Naive thymus-derived CD4-positive, alpha-beta T cell (primary cell): ENCODE measurements at places on chromosomes 5 and 9. TPM values are rescaled to one million over a fixed set of nuclear protein-coding genes. Genes with fewer than 3 reads are reported as not detected.

DNA sequence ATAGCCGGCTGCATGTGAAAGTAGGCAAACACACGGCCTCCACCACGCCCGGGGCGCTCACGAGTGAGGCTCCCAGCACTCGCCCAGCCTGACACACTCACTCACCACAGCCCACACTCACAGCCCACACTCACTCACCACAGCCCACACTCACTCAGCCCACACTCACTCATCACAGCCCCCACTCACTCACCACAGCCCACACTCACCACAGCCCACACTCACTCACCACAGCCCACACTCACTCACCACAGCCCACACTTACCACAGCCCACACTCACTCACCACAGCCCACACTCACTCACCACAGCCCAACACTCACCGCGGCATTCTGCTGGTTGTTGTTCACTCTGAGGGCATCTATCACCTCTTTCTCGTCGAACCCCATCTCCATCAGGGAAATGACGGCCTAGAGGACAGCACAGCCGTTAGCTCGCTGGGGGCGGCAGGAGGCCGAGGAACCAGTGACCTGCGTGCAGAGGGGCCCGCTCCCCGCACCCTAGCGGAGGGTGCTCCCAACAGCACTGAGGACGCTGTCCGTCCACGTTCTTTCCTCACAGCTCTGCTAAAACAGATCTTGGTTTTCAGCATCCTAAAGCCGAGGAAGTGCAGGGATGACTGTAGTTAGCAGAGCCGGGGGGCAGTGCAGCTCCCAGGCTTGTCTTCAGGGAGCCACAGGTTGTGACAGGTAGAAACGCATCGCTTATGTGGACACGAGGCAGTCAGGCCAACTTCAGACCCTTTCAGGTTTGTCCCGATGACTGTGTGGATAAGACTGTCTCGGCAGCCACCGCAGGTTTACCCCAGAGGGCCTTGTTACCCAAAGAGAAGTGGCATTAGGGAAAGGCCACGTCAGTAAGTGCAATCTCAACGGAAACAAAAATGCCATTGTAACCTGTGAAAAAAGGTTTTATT, 21.6 kb downstream of the UBAC1 start:
- no peak overlapping the region for H3K4me3 ChIP-seq
- no peaks in the 10 kb centered on the region for H3K4me1 ChIP-seq
- peaks cover 16% of the 10 kb centered on the region for H3K36me3 ChIP-seq
- peak; percentile 59 for DNase-seq
- H3K27me3 ChIP-seq, result no peaks in the 10 kb centered on the region

DNA sequence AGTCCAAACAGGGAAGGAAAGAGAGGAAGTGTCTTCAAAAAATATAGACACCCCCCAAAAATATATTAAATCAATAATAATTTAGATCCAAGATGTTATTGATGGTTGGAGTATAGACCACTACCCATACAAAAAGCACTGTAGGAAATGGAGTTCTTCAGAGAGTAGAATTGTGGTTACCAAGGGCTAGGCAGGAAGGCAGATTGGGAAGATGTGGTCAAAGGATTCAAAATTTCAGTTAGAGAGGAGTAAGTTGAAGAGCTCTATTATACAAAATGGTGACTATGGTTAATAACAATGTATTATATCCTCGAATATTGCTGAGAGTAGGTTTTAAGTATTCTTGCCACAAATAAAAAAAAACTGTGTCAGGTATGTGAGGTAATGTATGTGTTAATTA, 149.4 kb downstream of the CWC27 start:
- no peaks in the 10 kb centered on the region for H3K27me3 ChIP-seq
- H3K4me1 ChIP-seq, result no peaks in the 10 kb centered on the region
- H3K36me3 ChIP-seq, result peaks cover 4% of the 10 kb centered on the region
- no peak for DNase-seq
- H3K27ac ChIP-seq, result no peak overlapping the region
- H3K4me3 ChIP-seq, result no peak overlapping the region

GRCh38 chr5:58764199-58764598, 181.3 kb downstream of the RAB3C start:
- H3K27me3 ChIP-seq, result no peaks in the 10 kb centered on the region
- no peak overlapping the region for H3K27ac ChIP-seq
- DNase-seq, result no peak
- no peak overlapping the region for H3K4me3 ChIP-seq
- peaks cover 10% of the 10 kb centered on the region for H3K4me1 ChIP-seq

GRCh38 chr9:112861638-112862555, 28.8 kb downstream of the SLC46A2 start:
- no peaks in the 10 kb centered on the region for H3K4me1 ChIP-seq
- DNase-seq, result no peak
- H3K36me3 ChIP-seq, result no peaks in the 10 kb centered on the region
- H3K27me3 ChIP-seq, result no peaks in the 10 kb centered on the region
- H3K4me3 ChIP-seq, result no peak overlapping the region

GRCh38 chr9:70477907-70478480, 63.5 kb upstream of the KLF9 start:
- DNase-seq, result no peak
- no peaks in the 10 kb centered on the region for H3K4me1 ChIP-seq
- H3K27me3 ChIP-seq, result no peaks in the 10 kb centered on the region
- H3K27ac ChIP-seq, result no peak overlapping the region
- no peaks in the 10 kb centered on the region for H3K36me3 ChIP-seq

DNA sequence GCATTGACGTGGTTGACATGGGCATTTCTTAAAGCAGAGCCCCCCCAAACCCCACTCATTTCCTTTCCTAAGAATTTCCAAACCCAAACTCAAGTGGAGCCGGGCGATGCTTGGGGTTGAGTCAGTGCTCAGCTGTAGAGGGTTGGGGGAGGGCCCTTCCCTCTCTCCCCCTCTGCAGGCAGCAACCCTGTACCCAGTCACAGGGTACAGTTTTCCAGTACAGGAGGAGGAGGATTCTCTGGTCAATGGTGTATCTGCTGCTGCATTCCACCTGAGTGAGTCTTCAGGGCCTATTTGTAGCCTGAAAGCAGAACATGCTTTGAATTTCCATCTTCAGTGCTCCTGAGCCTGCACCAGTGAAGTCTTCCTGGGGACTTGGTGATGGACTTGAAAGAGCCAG, 55.8 kb downstream of the ENTREP1 start:
- no peaks in the 10 kb centered on the region for H3K27me3 ChIP-seq
- no peaks in the 10 kb centered on the region for H3K36me3 ChIP-seq
- no peak overlapping the region for H3K4me3 ChIP-seq
- no peaks in the 10 kb centered on the region for H3K4me1 ChIP-seq
- DNase-seq, result no peak

Gene TPPP
- 0.08 TPM for total RNA-seq
